Natural killer cell (primary cell): ENCODE measurements at places on chromosomes 3 and 15. TPM values are rescaled to one million over a fixed set of nuclear protein-coding genes. Genes with fewer than 3 reads are reported as not detected.

The PCLAF gene
- total RNA-seq: 1.4 TPM

The SLC25A20 gene
- 64.0 TPM for total RNA-seq

The PP2D1 gene
- total RNA-seq: not detected

The CNTN3 gene
- total RNA-seq: not detected

The PRR20G gene
- not detected for total RNA-seq

The COL6A6 gene
- total RNA-seq: not detected

The NEK10 gene
- 0.68 TPM for total RNA-seq
